ENCODE measurements at places on chromosomes 4 and X.

GRCh38 chr4:186693159-186693815 lies 30.4 kb downstream of the FAT1 start:
- DNase-seq: no peak

DNA sequence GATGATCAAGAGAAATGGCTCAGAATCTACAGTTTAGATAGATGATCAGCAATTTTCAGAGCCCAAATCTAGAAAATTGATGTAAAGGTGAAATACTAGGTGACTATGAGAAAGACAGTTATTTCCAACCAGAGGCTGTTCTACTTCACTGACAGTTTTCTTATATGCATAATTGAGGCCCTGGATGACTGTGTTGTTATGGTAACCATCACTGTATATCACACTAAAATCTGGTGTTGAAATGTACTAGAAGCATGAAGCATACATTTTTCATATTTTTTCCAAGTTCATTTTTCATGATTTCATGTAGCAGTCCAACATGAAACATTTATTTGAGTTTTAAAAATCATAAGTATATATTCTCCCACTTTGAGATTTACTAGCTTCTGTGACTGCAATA lies 87.4 kb downstream of the ATXN3L start:
- DNase-seq: no peak

DNA sequence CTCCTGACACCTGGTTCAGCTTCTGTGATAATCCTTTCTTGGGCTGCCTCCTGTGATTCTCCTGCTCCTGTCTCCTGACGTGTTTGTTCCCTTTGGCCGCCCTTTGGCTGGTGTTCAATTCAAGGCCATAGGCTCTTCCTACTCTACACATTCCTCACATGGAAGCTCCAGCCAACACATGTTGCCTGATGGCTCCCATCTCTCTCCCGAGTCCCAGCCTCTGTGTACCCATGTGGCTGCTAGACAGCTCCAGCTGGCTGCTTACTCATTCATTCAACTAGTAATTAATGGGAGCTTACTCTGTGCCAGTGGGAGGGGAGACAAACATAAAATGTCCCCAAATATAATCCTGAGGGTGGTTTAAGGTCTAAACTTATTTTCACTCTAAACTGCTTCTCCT lies 9.2 kb upstream of the MED28 start:
- no peak for DNase-seq

GRCh38 chr4:41389356-41389755 lies 132.6 kb downstream of the UCHL1 start:
- no peak for DNase-seq

- no peak for DNase-seq
These were observed 208.5 kb downstream of the EPHA5 start for GRCh38 chr4:65461781-65462180.

DNA sequence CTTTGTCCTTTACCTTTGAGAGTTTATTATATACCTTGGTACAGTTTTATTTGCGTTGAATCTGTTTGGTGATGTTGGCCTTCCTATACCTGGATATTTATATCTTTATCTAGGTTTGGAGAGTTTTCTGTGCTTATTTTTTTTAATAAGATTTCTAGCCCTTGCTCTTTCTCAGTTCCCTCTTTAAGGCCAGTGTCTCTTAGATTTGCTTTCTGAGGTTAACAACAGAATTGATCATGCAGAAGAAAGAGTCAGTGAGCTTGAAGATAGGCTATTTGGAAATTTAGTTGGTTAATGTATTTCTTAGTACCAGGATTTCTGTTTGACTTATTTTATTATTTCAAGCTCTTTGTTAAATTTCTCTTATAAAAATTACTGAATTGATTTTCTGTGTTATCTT lies 12.7 kb upstream of the TAF7L start:
- DNase-seq: no peak

DNA sequence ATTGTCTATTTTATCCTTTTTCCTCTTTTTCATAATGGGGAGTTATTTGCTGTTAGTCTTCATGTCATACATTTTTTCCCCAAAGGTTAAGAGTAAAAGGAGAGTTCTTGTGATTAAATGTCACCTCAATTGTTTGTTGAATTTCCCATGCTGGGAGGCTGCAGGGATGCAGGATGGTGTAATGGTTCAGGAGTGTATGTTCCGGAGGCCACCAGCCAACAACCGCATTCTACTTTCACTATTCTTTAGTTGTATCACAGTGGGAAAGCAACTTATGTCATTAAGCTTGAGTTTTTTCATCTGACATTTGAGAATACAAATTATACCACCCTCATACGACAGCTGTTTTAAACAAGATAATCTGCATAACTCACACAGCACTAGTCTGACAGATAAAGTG lies 15.4 kb downstream of the AFP start:
- DNase-seq: no peak

DNA sequence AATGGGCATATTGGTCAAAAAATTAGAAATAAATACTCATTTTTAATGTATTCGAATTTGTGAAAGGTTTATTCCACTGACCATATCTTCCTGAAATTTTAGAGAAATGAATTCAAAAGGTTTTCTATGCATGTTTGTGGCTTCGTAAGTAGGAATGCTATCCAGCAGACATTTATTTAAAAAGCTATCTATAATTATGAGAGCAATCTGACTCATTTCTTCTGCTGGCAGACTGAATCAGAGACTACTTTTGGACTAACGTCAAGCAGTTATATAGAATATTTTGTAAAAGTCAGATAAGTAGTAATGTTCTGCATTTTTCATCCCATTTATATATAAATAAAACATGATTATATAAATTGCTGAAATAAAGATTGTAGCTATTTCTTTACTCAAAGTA lies 125.0 kb downstream of the SPCS3 start:
- no peak for DNase-seq

DNA sequence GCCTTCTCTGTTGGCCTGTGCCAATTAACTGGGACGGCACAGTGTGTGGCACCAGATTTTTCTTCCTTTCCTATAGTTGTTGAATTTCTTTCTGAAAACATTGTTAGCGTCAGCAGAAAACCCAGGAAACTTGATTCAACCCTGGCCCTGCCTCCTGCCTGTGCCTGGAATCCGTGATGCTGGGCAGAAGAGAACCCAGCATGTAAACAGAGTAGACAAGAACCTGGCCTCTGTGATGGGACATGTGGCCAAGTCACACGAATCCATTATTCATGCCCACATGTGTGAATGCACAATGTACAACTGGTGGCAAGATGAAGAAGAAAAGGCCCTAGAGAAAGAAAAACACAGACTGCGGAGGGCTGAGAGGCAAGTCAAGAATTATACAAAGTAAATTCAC lies 111.4 kb downstream of the EFHC2 start:
- no peak for DNase-seq

DNA sequence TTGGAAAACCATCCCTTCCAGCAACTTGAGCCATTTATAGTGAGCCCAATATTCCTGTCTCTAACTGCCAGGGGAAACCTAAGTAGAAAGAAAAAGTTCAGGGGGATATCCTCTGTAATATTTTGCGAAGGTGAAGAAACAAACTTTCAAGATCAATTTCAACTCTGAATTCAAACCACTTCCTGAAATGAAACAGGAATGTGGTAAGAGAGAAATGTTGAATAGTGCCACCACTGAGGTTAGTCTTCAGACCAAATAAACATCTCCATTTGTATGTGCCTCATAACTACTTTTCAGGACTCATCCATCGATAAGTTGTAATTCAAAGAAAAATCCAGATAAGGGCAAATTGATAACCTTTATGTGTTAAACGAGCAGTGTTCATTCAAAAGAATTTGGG lies 128.7 kb downstream of the GABRB1 start:
- DNase-seq: no peak

GRCh38 chr4:1029529-1029928 lies 18.1 kb downstream of the FGFRL1 start:
- no peak for DNase-seq

- no peak for DNase-seq
These were observed 10.4 kb downstream of the RAB9A start for GRCh38 chrX:13699183-13699826.

- DNase-seq: peak; percentile 9
These were observed 716 bp downstream of the FHIP1A start for GRCh38 chr4:151409470-151410313.

- no peak for DNase-seq
These were observed 75.0 kb downstream of the FAT4 start for GRCh38 chr4:125389713-125390112.

DNA sequence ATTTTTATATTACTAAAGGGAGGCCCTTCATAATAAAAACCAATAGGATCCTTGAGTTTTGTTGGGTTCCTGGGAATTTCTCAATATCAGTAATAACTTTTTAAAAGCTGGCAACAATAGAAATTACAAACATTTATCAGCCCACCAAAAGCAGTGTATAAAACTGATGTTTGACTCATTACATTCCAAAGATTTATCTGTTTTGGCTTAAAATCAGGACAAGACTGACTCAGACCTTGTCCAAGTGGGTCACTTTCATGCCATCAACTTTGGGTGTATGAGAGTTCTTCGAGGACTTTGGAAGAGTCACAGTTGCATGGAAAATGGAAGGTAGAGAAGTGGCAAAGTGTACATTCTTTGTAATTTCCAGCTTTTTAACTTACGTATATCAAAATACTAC lies 102.8 kb downstream of the FRMPD4 start:
- no peak for DNase-seq

DNA sequence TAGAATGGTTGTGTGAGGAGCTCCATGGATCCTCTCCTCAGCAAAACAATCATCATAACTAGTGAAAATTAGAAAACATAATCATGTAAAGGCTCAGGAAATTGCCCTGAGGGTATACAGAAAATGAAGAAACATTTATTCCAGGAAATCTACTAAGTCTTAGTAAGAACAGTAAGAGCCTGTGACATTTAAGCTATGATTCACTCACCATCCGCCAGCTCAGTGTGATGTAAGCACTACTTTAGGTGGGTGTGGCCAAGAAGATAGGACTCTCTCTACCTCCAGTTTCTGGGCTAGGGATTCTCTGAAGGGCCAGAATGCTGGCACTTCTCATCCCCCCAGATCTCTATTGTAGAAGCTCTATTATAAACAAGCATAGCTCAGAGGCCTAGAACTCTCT lies 147.5 kb downstream of the DLG3 start:
- DNase-seq: no peak

DNA sequence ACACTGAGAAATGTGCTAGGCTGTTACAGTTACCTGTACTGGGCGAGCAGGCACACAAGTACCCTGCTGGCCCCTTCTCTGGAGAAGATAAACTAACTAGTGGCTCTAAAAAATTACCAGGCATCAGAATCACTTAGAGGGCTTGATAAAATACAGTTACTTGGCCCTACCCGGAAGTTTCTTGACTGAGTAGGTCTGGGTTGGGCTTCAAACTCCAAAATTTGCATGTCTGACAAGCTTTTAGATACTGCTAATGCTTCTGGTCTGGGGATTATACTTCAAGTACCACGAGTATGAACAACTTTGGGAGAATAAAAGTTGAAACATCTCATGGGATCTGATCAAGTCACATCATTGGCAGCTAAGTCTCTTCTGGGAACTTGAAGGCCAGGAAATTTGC lies 30.8 kb downstream of the CEP135 start:
- no peak for DNase-seq

DNA sequence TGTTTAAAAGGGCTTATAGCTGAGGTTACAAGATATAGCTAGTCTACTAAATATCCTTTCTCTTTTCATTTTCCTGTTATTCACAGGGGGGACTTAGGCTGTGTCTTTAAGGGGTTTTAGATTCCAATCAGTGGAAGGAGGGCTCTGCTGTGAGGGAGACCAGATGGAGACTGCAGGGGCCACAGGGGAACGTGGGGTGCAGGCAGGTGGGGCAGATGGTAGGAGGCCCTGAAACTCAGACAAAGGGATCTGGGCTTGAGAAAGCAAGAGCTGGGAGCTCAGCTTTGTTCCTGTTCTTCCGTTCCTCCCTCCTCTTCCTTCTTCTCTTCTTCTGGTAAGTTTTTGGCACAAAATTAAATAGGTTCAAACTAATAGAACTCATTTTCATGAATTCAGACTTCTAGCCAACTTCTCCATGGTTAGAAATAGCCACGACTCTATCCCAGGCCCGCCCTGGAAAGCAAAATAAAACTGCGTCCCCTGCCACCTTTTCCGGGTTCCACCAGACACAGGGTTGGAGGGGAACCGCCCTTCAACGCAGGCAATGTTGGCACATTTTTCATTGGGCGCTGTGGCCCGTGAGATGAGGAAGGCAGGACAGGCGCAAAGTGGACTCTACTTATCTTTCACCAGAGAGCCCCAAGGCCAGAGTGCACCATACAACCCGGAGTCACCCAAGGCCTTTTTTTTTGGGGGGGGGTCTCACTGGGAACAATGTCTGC lies 3.5 kb upstream of the TMSB4X start:
- no peak for DNase-seq

DNA sequence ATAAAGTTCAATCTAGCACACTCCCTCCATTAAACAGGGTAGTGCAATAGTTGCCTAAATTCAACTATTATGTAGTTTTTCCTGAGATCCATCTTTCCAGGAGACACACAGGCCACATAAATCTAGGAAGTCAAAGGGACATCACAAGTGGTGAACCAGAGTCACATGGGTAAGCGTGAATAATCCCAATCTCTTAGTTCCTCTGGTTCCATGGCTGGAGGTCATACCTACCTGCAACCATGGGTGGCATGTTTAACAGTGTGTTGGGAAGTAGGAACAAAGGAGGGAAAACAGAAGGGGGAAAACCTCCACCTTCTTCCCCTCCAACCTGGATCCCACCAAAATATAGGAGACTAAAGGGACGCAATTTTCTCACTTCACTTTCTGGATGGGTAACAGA lies 2651.6 kb downstream of the ARAP2 start:
- DNase-seq: no peak

DNA sequence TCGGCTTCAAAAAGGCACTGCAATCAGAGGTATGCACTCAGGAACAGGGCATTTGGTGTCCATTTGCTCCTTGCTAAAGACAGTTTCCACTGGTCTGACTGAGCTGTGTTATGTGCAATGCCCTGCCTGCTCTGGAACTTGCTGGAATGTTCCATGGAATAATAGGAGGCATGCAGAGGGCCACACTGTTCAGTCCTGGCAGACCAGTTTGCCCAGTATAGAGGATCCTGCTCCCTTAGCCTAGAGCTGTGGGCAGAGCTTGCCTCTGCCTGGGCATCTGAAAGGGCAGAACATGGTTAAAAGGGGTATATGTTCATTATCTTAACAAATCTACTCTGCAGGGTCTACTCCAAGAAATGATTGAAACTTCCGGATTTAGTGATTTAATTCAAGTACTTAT lies 27.8 kb upstream of the CD99L2 start:
- no peak for DNase-seq

GRCh38 chr4:105469736-105470135 lies 4.1 kb downstream of the PPA2 start:
- no peak for DNase-seq

- DNase-seq: peak; percentile 47
These were observed 63.2 kb downstream of the CLDN22 start for GRCh38 chr4:183256756-183257385.
